Prostate gland (tissue), 2 donors: ENCODE measurements at places on chromosomes 7 and 10.

GRCh38 chr7:38839851-38840250 is 69.1 kb downstream of the VPS41 start:
- DNase-seq: no peak

DNA sequence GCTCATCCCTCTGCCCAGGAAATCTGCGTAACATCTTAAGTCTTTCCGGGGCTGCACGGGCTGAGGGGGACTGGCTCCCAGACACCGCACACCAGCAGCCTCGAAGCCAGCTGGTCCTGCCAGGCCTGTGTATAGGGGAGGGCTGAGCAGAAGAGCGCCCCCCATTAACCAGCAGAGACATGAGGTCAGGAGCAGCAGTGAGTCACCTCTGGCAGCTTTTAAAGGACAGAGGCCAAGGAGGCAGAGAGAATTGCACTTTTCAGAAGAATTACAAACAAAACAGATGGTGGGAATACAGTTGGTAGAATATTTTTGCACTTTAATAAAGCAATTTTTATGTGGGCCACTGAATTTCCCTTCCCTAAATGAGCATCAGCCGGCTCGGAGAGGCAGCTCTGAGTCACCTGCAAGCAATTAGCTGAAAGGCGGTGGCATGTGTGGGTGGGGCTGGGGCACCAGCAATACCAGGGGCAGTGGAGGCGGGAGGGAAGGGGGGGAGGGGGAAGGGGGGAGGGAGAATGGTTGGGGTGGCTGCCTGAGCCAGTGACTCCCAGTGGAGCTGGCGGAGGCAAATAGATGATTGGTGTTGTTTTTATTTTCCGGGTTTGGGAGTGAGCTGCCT is 39.1 kb downstream of the GOLGA7B start:
- DNase-seq: no peak

- DNase-seq: no peak
Measured at GRCh38 chr7:136588216-136588615, 280.2 kb upstream of the CHRM2 start.

DNA sequence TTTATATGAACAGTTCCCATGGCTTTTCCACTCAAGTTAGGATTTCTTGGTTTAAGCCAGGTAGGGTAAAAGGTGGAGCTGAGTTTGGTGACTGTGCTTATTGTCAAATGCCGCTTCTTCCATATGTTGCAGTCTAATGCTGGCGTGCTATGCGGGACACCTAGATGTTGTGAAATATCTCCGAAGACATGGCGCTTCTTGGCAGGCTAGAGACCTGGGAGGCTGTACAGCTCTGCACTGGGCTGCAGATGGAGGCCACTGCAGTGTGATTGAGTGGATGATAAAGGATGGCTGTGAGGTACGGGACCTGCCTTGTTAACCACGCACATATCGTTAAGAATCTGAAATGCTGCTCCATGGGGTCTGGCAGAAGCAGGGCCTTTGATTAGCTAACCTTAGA is 108.4 kb downstream of the FANK1 start:
- DNase-seq: no peak

DNA sequence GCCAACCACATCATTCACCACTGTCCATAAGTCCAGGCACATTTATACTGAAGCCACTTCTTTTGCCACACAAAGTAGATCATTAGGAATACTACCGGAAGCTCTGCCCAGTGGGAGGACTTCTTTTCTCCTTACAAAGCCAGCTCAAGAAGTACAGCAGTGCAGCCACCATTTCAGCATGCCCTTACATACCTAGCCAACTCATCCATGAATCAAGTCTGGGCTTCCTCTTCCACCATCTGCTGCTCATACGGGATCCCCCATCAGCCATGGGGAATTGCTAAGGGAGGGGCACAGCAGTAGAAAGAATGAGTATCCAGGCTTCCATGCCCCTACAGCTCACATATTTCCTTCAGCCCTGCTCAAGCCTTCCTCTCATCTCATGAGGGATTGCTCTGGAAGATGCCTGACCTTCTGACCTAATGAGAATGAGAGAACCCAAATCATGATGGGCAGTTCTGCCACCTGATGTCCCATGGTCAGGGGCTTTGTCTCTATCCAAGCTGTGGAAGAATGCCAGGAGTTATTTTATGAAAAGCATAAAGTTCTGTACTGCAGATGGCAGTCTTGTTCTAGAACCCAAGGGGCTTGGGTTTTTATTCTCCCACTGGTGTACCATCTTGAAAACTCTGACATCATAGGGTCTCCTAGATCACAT is 39.5 kb downstream of the ACSM6 start:
- no peak for DNase-seq

DNA sequence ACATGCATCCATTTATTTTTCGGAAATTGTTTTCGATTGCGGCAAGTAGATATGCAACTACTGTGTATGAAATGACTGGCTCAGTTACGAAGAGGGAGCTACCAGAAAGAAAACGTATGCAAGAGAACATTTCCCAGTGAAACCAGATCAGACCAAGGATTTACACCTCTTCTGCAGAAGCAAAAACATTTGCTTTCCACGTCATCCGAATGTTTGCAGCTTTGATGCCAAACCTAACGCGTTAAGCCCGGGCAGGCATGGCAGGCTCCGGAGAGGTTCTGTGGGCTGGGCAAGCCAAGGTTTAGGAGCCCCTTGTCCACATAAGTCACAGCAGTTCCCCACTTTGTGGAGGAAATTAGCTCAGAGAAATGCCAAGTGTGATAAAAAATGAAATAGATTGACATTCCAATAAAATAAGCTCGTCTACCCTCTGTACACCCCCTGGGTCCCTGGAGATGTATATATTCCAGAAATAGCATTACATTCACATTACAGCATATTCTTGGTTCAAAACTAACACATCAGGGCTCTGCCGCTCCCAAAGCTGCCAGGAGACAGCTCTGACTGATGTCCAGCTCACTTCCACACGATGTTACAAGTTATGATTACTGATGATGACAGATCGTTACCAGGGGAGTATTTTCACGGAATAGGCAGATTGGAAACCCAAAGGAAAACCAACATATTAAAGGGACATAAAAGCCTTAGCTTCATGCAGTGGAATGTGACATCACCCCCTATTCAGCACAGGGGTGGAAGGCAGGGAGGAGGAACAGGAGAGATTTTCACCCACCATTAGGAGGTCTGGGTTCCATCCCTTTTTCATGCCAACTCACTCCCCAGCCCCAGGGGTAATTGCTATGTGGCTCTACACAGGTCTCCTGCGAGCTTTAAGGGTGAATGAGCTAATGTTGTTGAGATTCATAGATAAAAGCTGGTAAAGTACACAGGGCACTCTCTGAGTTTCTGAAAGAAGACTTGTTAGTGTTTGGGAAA is 81.5 kb downstream of the LYZL1 start:
- DNase-seq: no peak

GRCh38 chr10:132711613-132712121 is 74.3 kb downstream of the NKX6-2 start:
- no peak for DNase-seq

- no peak for DNase-seq
Measured at GRCh38 chr10:118564652-118565051, 30.8 kb downstream of the PRLHR start.

- DNase-seq: peak; percentile 35
Measured at GRCh38 chr7:138001529-138002095, at the start of gene CREB3L2. Gene CREB3L2 (minus strand): TSS chr7:138002086. CDS start chr7:138001705, 381 bp downstream.

GRCh38 chr7:31302356-31302755 is 38.2 kb downstream of the NEUROD6 start:
- DNase-seq: no peak

DNA sequence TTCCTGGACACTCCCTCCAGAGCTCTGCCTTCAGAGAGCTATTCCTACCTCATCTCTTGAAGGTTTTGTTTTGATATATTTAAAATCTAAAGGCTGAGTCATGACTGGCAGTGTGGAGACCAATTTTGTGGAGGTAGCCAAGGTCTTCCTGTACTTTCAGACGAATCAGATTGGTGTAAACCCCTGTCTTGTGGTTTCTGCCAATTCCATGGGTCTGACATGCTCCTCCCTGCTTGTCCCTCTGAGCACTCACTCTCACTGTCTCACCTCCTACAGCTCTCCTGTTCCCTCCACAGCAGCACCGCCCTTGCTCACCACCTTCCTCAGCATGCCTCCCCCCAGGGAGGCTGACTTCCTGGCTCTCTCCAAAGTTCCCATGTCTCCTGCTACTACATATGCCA is 179.8 kb downstream of the NPSR1 start:
- DNase-seq: no peak

DNA sequence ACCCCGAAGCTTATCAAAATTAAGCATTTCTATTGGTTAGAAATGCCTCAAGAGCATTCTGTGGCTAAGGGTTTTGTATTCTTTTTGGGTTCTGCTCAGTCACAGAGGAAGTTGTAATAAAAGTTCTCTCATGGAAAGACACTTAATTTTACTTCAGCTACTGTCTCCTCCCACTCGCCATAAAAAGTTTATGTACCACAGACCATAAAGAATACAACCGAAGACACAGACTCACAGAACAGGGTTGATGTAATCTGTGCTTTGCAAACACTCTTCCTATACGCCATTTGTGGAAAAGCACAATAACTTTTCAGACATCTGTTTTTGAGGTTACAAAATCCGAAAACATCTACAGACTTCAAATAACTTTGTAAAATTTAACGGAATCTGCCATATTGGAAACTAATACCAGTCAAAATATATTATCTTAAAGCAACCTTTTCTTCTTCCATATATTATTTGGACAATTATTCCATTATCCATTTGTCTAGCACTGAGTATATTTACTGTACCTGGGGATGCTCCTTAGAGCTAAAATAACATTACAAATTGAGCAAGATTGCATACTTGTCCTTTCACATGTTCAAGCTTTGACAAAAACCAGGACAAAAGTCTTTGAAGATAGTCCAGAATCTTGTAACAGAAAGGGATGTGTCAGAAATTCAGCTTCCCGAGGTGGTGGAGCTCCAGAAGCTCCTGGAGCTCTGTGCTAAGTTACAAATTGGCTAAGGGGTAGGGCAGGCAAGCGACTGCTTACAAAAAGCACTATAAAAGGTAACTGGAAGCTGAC is 219.0 kb upstream of the MEOX2 start:
- no peak for DNase-seq

- DNase-seq: no peak
Measured at GRCh38 chr10:49153971-49154370, 20.1 kb upstream of the FAM170B start.

- DNase-seq: no peak
Measured at GRCh38 chr10:6053816-6054631, 8.1 kb downstream of the IL2RA start.

GRCh38 chr7:116689790-116690259 is 17.8 kb downstream of the MET start:
- no peak for DNase-seq

GRCh38 chr7:80536426-80536825 is 24.6 kb upstream of the GNAT3 start:
- DNase-seq: no peak
